ENCODE measurements at places on chromosomes 6 and 20.

DNA sequence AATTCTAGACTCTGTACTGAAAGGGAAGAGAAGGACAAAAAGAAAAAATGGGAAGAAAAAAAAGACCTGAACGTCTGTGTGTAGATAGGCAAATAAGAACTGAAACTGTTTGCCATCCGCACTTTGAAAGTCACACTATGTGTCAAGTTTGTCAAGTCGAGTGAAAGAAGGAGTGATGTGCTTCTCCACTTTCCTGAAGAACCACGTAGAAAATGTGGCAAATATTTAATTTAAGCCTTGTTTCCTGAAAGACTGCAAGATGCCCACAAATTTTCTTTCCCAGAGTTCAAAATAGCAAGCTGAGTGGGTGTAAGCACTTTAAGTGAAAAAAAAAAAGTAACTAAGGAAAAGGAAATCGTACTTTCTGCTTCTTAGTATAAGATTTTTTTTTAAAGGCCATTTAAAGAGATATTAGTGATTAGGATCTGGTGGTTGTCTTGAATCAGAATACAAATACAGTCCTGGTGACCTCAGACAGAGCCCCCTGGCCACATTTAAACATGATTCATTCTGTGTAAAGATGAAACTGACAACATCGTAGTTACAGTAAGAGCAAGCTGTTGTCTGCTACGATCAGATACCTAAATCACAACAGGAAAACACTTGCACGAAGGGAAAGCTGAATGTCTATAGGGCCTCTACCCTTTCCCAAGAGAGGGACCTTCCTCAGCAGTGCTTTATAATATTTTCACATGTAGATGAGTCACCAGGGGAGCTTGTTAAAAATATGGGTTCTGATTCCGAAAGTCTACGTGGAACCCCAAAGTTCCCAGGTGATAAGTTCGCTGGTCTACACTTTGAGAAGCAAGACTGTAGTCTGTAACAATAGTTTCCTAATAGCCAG lies 102.3 kb downstream of the HIVEP2 start:
- no peak for DNase-seq

- DNase-seq, result no peak
These were observed 189.3 kb downstream of the TRDN start for GRCh38 chr6:123447315-123447937.

DNA sequence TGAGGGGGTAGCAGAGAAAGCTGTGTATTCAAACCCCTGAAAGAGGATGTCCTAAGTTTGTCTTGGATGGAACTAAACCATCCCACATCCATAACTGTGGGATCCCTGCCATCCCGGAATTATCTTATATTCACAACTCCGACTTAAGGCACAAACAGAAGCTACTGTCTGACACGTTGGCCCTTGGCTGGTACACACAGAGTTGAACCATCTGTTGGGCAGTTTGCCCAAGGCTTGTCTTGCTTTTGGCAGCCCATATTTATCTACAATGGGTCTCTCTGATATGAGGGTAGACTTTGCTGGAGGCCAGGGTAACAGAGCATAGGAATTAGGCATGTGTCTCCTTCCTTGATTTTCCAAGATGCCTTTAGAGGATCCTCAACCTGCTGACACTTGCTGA lies 116.6 kb upstream of the PROKR2 start:
- no peak for DNase-seq

- DNase-seq, result no peak
These were observed 102.0 kb downstream of the POPDC3 start for GRCh38 chr6:105077596-105078385.

- DNase-seq, result no peak
These were observed 38.5 kb downstream of the PKIB start for GRCh38 chr6:122648726-122649125.

DNA sequence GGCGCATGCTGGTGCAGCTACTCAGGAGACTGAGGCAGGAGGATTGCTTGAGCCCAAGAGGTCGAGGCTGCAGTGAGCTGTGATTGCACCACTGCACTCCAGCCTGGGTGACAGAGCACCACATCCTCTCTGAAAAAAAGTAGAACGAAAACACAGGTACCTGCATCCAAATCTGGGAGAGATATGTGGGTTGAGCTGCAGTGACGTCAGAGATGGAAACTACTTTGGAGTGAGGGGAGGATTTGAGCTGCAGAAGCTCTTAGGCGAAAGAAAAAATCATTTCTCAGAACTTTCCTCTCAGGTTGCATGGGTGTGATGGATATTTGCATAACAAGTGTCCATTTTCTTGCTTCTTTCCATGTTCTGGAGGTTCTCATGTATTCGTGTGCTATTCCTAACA lies 4.0 kb upstream of the TULP1 start:
- DNase-seq, result no peak

DNA sequence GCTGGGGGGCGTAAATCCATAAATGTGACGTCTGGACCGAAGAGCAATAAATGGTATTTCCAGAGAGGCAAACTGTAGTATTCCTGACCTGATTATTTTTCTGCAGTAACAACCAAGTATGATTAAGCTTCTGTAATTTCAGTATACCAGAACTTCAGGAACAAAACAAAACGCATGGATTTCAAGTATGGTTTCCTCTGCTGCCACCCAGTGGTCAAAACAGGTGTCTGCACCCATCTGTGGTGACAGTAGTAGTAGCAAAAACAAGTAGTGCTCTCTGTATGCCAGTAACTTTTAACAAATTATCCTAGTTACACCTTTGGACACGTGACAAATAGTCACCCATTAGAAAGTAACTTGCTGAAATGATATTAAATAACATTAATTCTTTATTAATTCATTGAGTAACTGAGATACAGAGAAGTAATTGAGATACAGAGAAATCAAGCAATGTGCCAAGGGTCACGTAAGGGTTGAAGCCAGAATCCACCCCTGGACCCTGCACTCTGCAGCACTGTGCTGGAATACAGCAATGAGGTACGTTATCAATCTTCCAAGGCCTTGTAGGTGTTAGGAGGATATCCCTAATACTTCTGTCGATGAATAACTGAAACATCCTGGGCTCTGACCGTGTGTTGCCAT lies 7.9 kb downstream of the CALHM4 start:
- peak; percentile 79 for DNase-seq
